ENCODE measurements at places on chromosomes 2 and 18.

DNA sequence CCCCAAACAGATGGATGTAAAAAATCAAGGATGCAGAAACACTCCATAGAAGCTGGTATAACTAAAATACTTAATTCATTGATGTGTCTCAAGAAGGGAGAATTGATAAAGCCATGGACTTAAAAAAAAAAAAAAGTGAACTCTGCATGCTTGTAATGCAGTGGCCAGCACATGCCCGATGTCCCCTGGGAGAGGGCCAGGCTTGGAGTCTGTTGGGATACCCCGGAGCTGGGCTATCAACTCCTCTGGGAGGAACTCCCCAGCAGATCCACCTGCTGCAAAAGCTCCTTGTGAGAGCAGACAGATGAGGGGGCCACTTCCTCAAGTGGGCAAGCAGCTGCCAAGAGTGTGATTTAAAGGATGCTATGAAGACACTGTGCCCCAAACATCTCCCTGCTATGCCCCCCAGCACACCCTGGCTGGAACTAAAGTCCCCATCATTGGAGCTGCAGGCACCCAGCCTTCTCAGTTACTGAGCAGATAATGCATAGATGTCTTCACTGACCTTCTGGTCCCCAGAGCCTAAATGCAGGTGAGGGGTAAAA is 311.5 kb upstream of the ID2 start:
- DNase-seq = no peak

DNA sequence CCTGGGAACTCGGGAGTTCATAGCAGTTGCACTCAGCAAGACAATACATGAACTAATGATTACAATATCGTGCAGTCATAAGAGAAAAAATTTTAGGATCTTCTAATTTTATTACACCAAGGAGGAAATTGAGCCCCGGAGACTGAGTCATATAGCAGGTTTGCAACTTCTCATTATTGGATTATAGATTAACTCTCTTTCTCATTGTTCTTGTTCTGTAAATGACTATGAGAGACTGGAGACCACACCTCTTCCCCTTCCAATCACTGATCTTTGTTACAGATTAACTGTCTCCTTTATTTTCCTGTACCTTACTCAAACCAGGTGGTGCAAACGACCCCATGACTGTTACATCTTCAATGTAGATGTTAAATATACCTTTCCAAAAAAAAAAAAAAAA is 435.8 kb upstream of the DDX18 start:
- no peak for DNase-seq

DNA sequence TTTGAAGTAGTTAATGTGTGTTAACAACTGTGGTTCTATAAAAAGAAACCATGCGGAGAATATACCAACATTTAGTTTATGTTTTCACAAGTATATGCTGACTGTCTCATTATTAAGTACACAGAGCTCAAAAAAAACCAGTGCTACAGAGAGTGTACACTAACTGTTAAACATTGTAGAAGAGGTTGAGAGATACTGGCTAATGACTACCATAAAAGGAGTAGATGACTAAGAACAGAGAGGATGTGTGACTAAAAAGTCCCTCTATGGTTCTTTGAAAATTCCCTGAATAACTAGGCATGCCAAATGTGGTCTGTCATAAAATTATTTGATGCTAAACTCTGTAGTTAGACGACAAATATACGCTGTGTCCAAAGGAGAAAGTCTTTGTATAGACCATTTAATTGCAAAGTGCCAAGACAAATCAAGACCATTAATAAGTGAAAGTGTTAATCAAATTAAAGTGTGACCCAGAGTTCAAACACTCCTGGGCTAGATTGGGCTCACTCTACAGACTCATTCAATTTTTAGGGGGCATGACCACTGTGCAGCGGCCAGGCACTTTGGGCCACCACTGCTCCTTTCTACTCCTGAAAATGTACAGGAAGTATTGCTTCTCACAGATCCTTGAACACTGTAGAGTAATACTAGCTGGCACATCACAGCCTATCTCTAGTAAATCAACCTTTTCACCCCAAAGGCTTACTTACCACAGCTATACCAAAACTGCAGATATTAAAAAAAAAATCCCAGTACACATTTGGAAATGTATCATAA is 45.1 kb upstream of the SERTAD2 start:
- DNase-seq = no peak

DNA sequence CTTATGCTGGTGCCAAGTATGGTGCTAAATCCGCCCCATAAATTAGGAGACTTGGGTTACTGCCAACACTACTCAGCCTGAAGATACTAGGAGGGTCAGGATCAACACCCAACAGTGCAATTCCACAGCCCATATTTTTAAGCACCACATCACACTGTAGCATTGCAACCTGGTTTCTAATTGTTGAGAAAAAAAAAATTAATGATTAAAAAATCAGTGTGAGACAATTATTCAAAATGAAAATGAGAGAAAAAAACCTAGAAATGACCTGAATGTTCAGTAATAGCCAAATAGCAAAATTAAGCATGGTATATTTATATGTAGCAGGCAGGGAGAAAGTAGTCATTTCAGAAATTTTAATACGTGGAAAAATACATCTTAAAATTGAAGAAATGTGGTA is 29.2 kb upstream of the HNRNPLL start:
- DNase-seq = no peak

DNA sequence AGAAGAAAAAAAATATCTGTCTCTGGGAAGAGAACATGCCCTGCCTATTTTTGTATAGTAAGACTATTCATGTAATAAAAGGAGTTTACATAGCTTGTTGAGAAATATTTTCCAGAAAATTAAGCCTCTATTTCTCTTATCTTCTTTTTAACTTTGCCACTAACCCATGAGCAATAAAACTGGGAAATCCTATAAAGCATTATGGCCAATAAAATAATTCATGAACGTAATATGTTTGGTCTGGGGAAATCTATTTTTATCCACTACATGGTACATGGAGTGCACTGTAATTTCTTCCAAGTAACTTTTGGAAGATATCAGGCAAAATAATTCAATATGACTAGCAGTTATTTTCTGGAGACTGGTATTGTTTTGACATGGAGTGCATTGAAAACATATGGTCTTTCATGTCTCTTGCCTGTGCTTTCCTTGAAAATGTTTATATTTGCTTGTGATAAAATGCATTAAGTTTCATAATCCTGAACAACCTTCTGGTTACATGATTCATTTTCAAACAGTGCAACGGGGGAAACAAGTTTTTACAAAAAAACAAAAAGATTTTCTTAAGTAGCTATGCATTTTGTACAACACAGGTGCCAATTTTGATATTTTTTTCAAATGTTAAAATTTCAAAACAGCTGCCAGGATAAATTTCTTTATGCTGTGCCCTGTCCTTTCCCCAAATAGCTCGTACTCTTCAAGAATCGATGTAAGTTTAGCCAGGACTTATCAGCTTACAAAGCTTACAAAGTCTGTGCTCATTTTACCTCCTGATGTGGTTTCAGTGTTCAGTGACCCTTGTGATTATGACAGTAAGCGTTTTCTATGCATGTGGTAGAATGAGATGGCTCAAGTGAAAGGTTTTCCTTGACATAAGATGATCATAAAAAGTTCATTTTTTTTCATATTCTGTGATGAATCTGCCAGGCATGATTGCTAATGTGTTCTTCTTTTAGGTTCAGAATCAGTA is 194.5 kb downstream of the UBE2E3 start:
- no peak for DNase-seq

DNA sequence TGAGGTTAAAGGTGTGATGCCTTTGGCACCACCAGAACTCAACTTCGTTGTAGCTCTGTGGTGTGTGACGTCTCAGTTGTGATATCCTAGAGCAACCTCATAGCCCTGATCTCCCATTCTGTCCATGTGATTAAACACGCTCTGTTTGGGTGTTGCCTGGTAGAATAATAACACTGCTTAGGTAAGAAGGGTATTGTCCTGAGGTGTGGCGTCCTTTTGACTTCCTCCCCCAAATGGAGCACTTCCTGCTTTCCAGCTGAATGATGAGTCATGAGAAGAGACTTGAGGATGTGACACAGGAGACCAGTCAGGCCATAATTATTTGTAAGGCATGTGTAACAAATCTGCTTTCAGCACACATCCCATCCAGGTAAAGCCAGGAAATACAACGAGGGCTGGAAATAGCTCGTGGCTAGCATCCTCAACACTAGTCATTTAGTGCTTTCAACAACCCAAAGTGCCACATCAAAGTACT is 100.7 kb downstream of the RAPGEF4 start:
- no peak for DNase-seq

- no peak for DNase-seq
Observed at GRCh38 chr18:10840743-10841142, 308.6 kb downstream of the PIEZO2 start.
